ENCODE measurements at places on chromosomes 7 and 10. TPM values are rescaled to one million over a fixed set of nuclear protein-coding genes. Genes with fewer than 3 reads are reported as not detected.

Gene LMOD2
- polyA plus RNA-seq, result not detected

Gene FAM25A
- not detected for polyA plus RNA-seq

Gene NRCAM
- polyA plus RNA-seq, result not detected

GRCh38 chr7:158805414-158805813 lies 23.9 kb downstream of the ESYT2 start:
- H3K27me3 ChIP-seq, result no peaks in the 10 kb centered on the region
- H3K27ac ChIP-seq, result no peak overlapping the region

GRCh38 chr10:76649723-76650127 lies 987.9 kb downstream of the KCNMA1 start:
- H3K36me3 ChIP-seq, result no peaks in the 10 kb centered on the region
- no peak overlapping the region for H3K4me3 ChIP-seq
- peaks cover 9% of the 10 kb centered on the region for H3K27me3 ChIP-seq

- H3K4me3 ChIP-seq, result no peak overlapping the region
- H3K27ac ChIP-seq, result no peak overlapping the region
- H3K36me3 ChIP-seq, result no peaks in the 10 kb centered on the region
- H3K27me3 ChIP-seq, result peaks cover 22% of the 10 kb centered on the region
- H3K4me1 ChIP-seq, result no peaks in the 10 kb centered on the region
- peak; percentile 50 for DNase-seq
These were observed 272.3 kb downstream of the TRIL start for GRCh38 chr7:28685644-28686417.

Gene ADRB1
- polyA plus RNA-seq, result not detected

GRCh38 chr7:40629891-40630290 lies 495.1 kb downstream of the SUGCT start:
- no peaks in the 10 kb centered on the region for H3K36me3 ChIP-seq
- peaks cover 7% of the 10 kb centered on the region for H3K27me3 ChIP-seq
- H3K4me1 ChIP-seq, result no peaks in the 10 kb centered on the region
- H3K4me3 ChIP-seq, result no peak overlapping the region

- H3K27ac ChIP-seq, result no peak overlapping the region
- H3K27me3 ChIP-seq, result peaks cover 6% of the 10 kb centered on the region
- no peak overlapping the region for H3K4me3 ChIP-seq
- no peaks in the 10 kb centered on the region for H3K36me3 ChIP-seq
- peaks cover 5% of the 10 kb centered on the region for H3K4me1 ChIP-seq
- DNase-seq, result no peak
These were observed 27.6 kb upstream of the CTNNA3 start for GRCh38 chr10:67723601-67724000.

GRCh38 chr10:129325893-129326292 lies 141.1 kb upstream of the MGMT start:
- no peaks in the 10 kb centered on the region for H3K4me1 ChIP-seq
- peaks cover 5% of the 10 kb centered on the region for H3K27me3 ChIP-seq
- no peaks in the 10 kb centered on the region for H3K36me3 ChIP-seq
- no peak overlapping the region for H3K27ac ChIP-seq
- no peak overlapping the region for H3K4me3 ChIP-seq

DNA sequence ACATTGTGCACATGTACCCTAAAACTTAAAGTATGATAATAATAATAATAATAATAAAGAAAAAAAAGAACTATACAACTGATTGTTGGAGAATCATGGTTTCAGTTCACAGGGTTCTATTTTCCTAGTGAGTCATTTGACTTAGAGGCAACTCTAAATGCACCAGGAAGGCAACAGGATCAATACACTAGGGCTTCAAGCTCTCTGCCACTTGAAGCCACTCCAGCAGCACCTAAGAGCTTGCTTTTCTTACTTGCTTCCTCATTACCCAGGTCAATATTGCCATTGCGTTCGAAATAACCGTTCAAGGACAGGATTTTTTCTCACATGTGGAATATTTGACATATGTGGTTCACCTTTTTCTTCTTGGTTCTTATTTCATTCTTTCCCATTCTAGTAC lies 189.7 kb downstream of the GRM3 start:
- H3K4me1 ChIP-seq, result no peaks in the 10 kb centered on the region
- H3K36me3 ChIP-seq, result no peaks in the 10 kb centered on the region
- DNase-seq, result no peak
- no peak overlapping the region for H3K27ac ChIP-seq
- no peaks in the 10 kb centered on the region for H3K27me3 ChIP-seq

DNA sequence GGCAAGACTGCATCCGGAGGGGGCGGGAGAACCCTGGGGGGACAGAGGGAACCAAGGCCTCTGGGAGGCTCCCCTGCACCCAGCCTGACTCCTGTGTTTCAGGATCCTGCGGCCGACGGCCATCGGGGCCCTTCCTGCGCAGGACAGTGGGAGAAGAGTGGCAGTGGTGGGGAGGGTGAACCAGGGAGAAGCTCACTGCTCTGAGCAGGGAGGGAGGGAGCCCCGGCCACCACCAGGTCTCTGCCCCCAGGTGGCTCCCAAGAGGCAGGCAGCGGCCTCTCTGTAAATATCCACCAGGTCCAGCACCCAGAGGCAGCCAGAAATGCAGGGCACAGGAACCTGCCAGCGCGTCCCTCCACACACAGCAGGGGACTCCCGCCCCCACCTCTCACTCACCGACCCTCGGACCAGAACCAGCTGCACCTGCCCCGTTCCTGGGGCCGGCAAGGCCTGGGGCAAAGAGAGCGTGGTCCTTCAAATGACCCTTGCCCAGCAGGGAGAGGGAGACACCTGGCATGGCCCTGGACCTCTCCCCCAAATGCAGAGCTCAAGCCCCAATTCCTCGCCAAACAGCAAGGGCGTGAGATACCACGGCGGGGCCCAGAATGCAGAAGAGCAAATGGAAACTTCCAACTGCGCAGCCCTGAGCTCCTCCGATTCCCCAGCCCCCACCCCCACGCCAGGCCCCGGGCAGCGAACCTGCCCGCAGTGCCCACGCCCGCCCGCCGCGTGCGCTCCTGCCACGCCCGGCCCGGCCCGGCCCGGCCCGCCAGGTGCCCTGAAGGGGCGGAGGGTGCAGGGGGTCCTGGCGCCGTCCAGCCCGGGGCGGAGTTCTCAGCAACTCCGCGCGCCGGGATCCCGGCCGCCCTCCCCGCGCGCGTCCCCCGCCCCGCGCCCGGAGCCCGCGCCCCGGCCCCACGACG lies 805 bp downstream of the RASGEF1A start:
- H3K27ac ChIP-seq, result no peak overlapping the region
- peaks cover 78% of the 10 kb centered on the region for H3K27me3 ChIP-seq
- H3K4me3 ChIP-seq, result peak overlapping the region; percentile 66
- no peaks in the 10 kb centered on the region for H3K36me3 ChIP-seq

DNA sequence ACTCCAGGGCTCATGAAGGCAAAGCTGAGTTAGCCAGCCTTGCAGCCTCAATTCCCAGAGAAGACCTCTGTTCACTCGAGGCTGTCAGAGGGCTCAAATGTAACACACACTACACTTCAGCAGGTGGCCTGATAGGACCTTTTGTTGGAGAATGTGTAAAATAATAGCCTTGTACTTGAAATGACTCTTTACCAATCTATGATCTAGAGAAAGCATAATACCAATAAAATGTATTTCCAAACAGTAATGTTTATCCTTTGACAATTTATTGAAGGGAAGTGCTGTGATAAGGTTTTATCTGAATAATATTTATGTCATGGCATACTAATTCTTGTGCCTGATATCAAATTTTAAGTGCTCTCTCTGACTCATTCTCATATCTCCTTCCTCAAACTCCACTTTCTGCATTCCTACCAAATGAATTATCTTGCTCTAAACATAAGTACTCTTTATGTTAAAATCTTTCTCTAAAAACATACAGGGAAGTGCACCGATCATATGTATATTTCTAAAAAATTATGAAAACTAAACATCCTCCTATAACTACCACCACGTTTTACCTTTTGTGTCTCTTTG lies 20.9 kb downstream of the CYP3A7 start:
- peaks cover 11% of the 10 kb centered on the region for H3K27me3 ChIP-seq
- H3K4me1 ChIP-seq, result no peaks in the 10 kb centered on the region
- no peak for DNase-seq
- no peak overlapping the region for H3K4me3 ChIP-seq
- no peaks in the 10 kb centered on the region for H3K36me3 ChIP-seq

DNA sequence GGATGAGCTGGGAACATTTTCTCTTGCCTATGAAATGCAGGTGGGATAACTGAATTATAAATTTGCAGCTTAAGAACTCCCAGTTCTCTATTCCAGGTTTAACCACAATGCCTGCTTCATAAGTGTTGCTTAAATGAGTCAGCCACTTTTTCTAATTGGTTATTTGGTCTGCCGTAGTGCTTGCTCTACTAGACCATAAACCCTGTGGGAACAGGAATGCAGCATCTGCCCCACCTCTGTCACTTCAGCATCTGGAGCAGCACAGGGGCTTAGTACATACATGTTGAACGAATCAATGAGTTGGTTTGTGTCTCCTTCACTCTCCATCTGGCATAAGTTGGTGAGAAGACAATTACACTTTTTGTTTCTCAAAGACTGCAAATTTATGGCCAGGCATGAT lies 95.2 kb upstream of the PTER start:
- no peaks in the 10 kb centered on the region for H3K27me3 ChIP-seq
- H3K27ac ChIP-seq, result no peak overlapping the region
- H3K4me1 ChIP-seq, result no peaks in the 10 kb centered on the region
- H3K36me3 ChIP-seq, result no peaks in the 10 kb centered on the region
- H3K4me3 ChIP-seq, result no peak overlapping the region
- no peak for DNase-seq

- H3K36me3 ChIP-seq, result peaks cover 33% of the 10 kb centered on the region
- no peak overlapping the region for H3K27ac ChIP-seq
- peaks cover 19% of the 10 kb centered on the region for H3K4me1 ChIP-seq
- peak; percentile 72 for DNase-seq
- peaks cover 39% of the 10 kb centered on the region for H3K27me3 ChIP-seq
These were observed 18.1 kb downstream of the OPTN start for GRCh38 chr10:13117841-13118783.

Gene HMX3
- not detected for polyA plus RNA-seq

GRCh38 chr10:65194555-65194954 lies 1673.4 kb downstream of the REEP3 start:
- H3K4me3 ChIP-seq, result no peak overlapping the region
- no peaks in the 10 kb centered on the region for H3K27me3 ChIP-seq
- no peak overlapping the region for H3K27ac ChIP-seq
- no peak for DNase-seq

DNA sequence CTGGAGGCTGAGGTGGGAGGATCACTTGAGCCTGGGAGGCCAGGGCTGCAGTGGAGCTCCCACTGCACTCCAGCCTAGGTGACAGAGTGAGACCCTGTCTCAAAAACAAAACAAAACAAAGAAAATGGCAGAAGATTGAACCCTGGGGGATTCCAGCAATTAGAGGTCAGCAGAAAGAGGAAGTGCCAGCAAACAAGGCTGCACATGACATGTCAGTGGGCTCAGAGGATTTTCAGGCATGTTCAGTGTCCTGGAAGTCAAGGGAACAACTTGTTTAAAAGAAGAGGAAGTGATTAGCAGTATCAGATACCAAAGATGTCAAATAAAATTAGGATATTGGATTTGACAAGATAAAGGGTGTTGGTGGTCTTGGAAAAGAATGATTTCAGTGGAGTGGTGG lies 32.3 kb downstream of the RAB18 start:
- peaks cover under 1% of the 10 kb centered on the region for H3K4me1 ChIP-seq
- no peak for DNase-seq
- peaks cover 23% of the 10 kb centered on the region for H3K36me3 ChIP-seq
- H3K27ac ChIP-seq, result no peak overlapping the region
- H3K4me3 ChIP-seq, result no peak overlapping the region

- H3K27ac ChIP-seq, result no peak overlapping the region
- no peaks in the 10 kb centered on the region for H3K4me1 ChIP-seq
- no peak overlapping the region for H3K4me3 ChIP-seq
- no peak for DNase-seq
- peaks cover 5% of the 10 kb centered on the region for H3K27me3 ChIP-seq
These were observed 10.6 kb upstream of the LIPM start for GRCh38 chr10:88791924-88792323.

DNA sequence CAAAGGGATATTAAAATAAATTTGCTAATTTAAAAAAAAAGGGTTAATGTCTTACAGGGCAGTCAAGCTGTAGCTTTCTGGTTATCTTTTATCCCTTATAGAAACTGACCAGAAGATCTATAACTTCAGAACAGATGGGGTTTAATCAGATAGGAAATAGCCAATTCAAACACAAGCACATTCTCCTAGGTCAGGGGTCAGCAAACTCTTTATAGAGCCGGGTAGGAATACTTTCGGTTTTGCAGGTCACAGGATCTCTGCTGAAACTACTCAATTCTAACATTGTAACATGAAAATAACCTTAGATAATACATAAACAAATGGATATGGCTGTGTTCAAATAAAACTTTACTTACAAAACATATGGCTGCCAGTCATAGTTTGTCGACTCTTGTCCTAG lies 479.8 kb downstream of the ADRA2A start:
- no peak for DNase-seq
- H3K4me3 ChIP-seq, result no peak overlapping the region
- no peak overlapping the region for H3K27ac ChIP-seq
- H3K4me1 ChIP-seq, result no peaks in the 10 kb centered on the region

DNA sequence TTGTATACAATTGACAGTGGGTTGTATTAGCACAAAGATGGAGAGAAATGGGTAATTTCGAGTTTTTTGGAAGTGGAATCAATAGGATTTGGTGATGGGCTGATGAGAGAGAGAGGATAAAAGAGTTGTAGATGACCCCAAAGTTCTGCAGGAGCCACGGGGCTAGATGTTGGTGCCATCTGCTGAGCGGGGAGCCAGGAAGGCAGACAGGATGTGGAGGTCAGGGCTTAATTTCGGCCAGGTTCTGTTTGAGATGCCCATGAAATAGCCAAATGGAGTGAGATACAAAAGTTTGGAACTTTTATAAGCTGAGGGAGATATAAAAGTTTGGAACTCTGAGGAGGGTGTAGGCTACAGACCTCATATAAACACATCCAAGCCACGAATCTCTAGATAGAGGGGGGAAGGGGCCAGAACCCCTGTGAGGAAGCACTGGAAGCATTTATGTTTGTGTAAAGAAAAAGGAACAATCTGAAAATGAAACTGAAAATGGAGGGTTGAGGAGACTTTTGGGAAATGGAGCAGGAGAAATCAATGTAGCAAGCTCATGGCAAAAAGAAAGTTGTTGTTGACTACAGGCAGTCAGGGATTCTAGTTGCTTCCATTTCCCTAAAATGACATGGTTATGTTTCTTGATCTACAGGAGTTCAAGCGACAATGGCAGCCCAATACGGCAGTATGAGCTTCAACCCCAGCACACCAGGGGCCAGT lies 2.2 kb downstream of the GIMAP4 start:
- H3K4me3 ChIP-seq, result no peak overlapping the region
- peaks cover 6% of the 10 kb centered on the region for H3K27me3 ChIP-seq
- no peak overlapping the region for H3K27ac ChIP-seq

- H3K27me3 ChIP-seq, result peaks cover 4% of the 10 kb centered on the region
- H3K4me3 ChIP-seq, result no peak overlapping the region
- peaks cover 6% of the 10 kb centered on the region for H3K36me3 ChIP-seq
- DNase-seq, result peak; percentile 7
These were observed 299.4 kb downstream of the SNX13 start for GRCh38 chr7:17640730-17641377.

- no peak overlapping the region for H3K27ac ChIP-seq
- H3K27me3 ChIP-seq, result peaks cover 51% of the 10 kb centered on the region
- H3K4me3 ChIP-seq, result no peak overlapping the region
- H3K36me3 ChIP-seq, result no peaks in the 10 kb centered on the region
- no peaks in the 10 kb centered on the region for H3K4me1 ChIP-seq
These were observed 31.8 kb upstream of the LSM8 start for GRCh38 chr7:118152149-118152548.
